ENCODE measurements at places on chromosomes 6 and 20. TPM values are rescaled to one million over a fixed set of nuclear protein-coding genes. Genes with fewer than 3 reads are reported as not detected.

Gene RBPJL
- not detected for total RNA-seq

Gene FAM110A
- 13.3 TPM for total RNA-seq

Gene DEFB128
- total RNA-seq = not detected

Gene HSPA12B
- total RNA-seq = not detected

Gene TREM1
- not detected for total RNA-seq

DNA sequence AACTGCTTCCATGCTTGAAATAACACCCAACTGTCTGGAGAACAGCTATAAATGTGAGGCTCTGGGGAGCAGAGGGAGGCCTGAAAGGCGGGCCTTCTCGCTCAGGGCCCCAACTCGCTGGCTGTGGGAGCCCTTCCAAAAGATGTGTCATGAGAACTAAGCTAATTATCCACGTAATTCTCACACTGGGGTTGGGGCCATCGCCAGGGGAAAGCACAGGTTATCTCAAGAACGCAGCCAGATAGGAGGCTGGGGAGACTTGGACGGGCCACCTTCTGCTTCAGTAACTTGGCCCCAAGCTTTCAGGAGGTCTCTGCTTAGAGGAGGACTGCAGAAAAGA lies 1.6 kb downstream of the PXDC1 start:
- no peak for DNase-seq
- peaks cover 60% of the 10 kb centered on the region for H3K27me3 ChIP-seq
- no peaks in the 10 kb centered on the region for H3K36me3 ChIP-seq

DNA sequence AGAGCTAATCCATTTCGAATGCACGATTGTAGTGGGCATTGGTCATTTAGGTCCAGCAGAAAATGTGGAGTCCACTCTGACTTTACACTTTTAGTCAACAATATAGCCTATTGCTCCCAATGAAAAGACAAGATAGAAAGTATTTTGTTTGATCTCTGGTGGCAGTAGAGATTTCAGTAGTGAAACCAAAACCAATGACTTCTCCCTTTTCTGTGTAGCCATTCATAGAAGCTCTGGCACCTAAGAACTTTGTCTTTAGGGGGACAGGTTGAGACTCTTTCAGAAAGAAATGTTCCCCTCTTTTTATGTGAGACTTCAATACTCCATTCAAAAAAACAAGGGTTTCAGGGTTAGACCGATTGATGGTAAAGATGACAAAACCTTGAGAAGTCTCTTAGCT lies 510.8 kb upstream of the POU3F2 start:
- no peak overlapping the region for H3K27ac ChIP-seq
- no peak overlapping the region for H3K4me3 ChIP-seq
- no peaks in the 10 kb centered on the region for H3K27me3 ChIP-seq

- no peak for DNase-seq
- no peak overlapping the region for H3K27ac ChIP-seq
- H3K27me3 ChIP-seq = peaks cover 3% of the 10 kb centered on the region
These were observed 47.8 kb downstream of the CDH22 start for GRCh38 chr20:46260480-46260879.

DNA sequence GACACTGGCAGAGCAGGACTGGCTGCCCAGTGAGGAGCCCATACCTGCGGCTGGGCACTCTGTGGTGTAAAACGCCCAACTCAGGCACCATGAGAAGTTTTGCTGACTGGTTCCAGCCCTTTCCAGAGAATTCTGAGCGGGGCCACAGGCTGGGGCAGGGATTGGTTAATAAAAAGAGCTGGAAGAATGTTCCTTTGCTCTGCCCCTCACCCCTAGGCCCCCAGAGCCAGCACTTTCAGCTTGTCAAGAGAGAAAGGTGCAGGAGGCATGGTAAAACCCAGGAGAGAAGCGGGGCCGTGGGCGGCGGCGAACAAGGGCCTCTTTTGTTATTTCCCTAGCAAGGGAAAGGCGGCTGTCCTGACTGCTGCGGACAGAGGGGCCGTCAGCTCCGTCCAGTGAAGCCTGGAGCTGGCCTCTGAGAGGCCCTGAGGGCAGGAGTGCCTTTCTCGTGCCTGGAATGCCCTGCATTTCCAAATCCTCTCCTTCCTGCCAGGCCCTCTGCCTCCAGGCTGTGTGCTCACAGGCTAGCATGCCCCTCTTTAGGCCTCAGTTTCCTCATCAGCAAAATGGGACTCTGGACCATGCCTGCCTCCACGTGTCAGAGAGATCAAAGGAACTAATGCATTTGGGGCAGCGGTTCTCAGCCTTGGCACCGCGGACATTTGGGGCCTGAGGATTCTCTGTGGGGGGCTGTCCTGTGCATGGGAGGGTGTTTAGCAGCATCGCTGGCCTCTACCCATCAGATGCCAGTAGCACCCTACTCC lies 12.9 kb downstream of the SLC13A3 start:
- no peak for DNase-seq
- no peaks in the 10 kb centered on the region for H3K36me3 ChIP-seq
- H3K27ac ChIP-seq = no peak overlapping the region
- H3K4me3 ChIP-seq = no peak overlapping the region

GRCh38 chr20:41865938-41866337 lies 247.8 kb upstream of the CHD6 start:
- H3K27me3 ChIP-seq = no peaks in the 10 kb centered on the region
- H3K4me1 ChIP-seq = no peaks in the 10 kb centered on the region
- H3K4me3 ChIP-seq = no peak overlapping the region
- no peak for DNase-seq
- no peaks in the 10 kb centered on the region for H3K36me3 ChIP-seq

DNA sequence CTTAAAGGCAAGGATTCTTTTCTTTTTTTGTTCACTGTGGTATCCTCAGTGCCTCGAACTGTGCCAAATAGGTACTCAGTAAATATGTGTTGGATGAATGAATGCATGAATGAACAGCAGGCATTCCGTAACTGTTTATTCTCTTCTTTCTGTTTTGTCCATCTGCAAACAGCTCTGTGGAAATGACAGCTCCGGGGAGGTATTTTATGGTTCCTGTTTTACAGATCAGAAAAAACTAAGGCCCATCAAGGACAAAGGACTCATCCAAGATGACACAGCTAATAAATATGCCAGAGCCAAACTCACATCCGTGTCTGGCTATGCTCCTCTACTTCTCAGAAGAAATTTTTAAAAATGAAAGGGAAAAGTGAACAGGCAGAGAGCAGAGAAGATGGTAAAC lies 21.0 kb downstream of the JPH2 start:
- H3K4me3 ChIP-seq = no peak overlapping the region
- no peak overlapping the region for H3K27ac ChIP-seq
- no peaks in the 10 kb centered on the region for H3K4me1 ChIP-seq
- H3K27me3 ChIP-seq = peaks cover 48% of the 10 kb centered on the region
- H3K36me3 ChIP-seq = no peaks in the 10 kb centered on the region

- no peaks in the 10 kb centered on the region for H3K36me3 ChIP-seq
- peaks cover 6% of the 10 kb centered on the region for H3K4me1 ChIP-seq
- DNase-seq = no peak
- H3K27ac ChIP-seq = no peak overlapping the region
- peaks cover 34% of the 10 kb centered on the region for H3K27me3 ChIP-seq
- H3K4me3 ChIP-seq = no peak overlapping the region
These were observed 46.9 kb upstream of the TRERF1 start for GRCh38 chr6:42498473-42499128.

- H3K4me1 ChIP-seq = no peaks in the 10 kb centered on the region
- H3K36me3 ChIP-seq = no peaks in the 10 kb centered on the region
- H3K4me3 ChIP-seq = no peak overlapping the region
- H3K27ac ChIP-seq = no peak overlapping the region
These were observed 64.0 kb downstream of the JAG1 start for GRCh38 chr20:10609770-10610169.

DNA sequence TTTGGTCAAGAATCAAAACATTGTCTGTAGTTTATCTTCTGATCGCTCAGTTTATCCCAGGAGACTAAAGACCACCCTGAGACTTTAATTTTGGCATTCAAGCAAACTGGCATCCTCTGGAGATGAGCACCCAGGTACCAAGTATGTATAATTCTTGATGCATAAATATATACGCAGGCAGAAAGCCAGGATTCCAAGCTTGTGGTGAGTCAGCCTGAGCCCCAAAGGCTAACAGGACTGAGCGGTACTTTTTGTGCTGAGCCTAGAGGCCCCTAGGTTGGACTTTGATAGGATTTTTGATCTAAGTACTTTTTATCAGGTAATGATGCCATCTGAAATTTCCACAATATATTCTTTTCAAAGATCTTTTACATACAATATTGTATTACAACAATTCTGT lies 301.3 kb downstream of the TFAP2B start:
- H3K36me3 ChIP-seq = no peaks in the 10 kb centered on the region
- no peaks in the 10 kb centered on the region for H3K4me1 ChIP-seq
- no peak overlapping the region for H3K27ac ChIP-seq
- H3K4me3 ChIP-seq = no peak overlapping the region

GRCh38 chr20:20808016-20808415 lies 95.6 kb upstream of the RALGAPA2 start:
- no peaks in the 10 kb centered on the region for H3K4me1 ChIP-seq
- peaks cover 9% of the 10 kb centered on the region for H3K27me3 ChIP-seq
- H3K27ac ChIP-seq = no peak overlapping the region
- H3K4me3 ChIP-seq = no peak overlapping the region
- no peak for DNase-seq
- no peaks in the 10 kb centered on the region for H3K36me3 ChIP-seq

DNA sequence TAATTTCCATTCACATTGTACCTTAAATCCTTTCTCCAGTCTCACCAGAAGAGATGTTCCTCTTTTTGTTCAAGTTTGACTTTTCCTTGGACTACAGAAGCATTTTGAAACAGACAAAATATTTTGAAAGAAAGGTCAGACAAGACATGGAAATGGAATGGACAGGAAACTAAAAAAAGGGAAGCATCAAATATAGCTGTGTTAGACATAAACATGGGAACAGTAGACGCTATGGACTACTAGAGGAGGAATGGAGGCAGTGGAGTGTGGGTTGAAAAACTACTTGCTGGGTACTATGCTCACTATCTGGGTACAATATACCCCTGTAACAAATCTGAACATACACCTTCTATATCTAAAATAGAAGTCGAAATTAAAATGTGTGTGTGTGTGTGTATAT lies 4.1 kb upstream of the FAM135A start:
- peaks cover 13% of the 10 kb centered on the region for H3K4me1 ChIP-seq
- H3K36me3 ChIP-seq = peaks cover 1% of the 10 kb centered on the region
- no peak for DNase-seq
- no peak overlapping the region for H3K27ac ChIP-seq

- H3K36me3 ChIP-seq = no peaks in the 10 kb centered on the region
- H3K27ac ChIP-seq = no peak overlapping the region
- DNase-seq = no peak
- no peaks in the 10 kb centered on the region for H3K27me3 ChIP-seq
These were observed 242.6 kb downstream of the SMOC2 start for GRCh38 chr6:168683621-168684020.

GRCh38 chr20:10611357-10611756 lies 62.4 kb downstream of the JAG1 start:
- no peaks in the 10 kb centered on the region for H3K4me1 ChIP-seq
- no peaks in the 10 kb centered on the region for H3K27me3 ChIP-seq
- no peak for DNase-seq
- no peak overlapping the region for H3K4me3 ChIP-seq
- H3K36me3 ChIP-seq = no peaks in the 10 kb centered on the region

GRCh38 chr6:111011360-111012142 lies 29.7 kb downstream of the RPF2 start:
- H3K27ac ChIP-seq = peak overlapping the region; percentile 7
- peak; percentile 72 for DNase-seq
- no peaks in the 10 kb centered on the region for H3K27me3 ChIP-seq
- H3K4me3 ChIP-seq = no peak overlapping the region
- peaks cover 4% of the 10 kb centered on the region for H3K4me1 ChIP-seq

GRCh38 chr6:16481697-16482399 lies 243.5 kb downstream of the GMPR start:
- peak overlapping the region; percentile 99 for H3K27ac ChIP-seq
- peak; percentile 92 for DNase-seq
- peak overlapping the region; percentile 54 for H3K4me3 ChIP-seq
- peaks cover 82% of the 10 kb centered on the region for H3K4me1 ChIP-seq
- no peaks in the 10 kb centered on the region for H3K27me3 ChIP-seq

- H3K36me3 ChIP-seq = no peaks in the 10 kb centered on the region
- no peak overlapping the region for H3K27ac ChIP-seq
- H3K27me3 ChIP-seq = no peaks in the 10 kb centered on the region
- no peaks in the 10 kb centered on the region for H3K4me1 ChIP-seq
These were observed 195.6 kb downstream of the SCP2D1 start for GRCh38 chr20:19009081-19009688.

DNA sequence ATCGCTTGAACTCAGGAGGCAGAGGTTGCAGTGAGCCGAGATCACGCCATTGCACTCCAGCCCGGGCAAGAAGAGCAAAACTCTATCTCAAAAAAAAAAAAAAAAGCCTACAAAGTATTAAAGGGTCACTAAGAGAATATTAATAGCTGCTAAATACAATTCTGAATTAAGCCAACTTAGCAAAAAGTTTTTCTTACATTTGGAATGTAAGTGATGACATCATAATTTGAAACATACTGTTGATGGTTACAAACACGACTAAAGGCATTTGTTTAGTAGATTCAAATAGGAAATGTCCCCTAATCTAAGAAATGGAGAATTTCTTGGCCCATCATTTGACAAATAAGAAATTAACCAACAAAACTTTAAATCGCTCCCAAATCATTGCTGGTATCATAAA lies 282.8 kb downstream of the RNGTT start:
- H3K27me3 ChIP-seq = no peaks in the 10 kb centered on the region
- H3K27ac ChIP-seq = no peak overlapping the region
- peaks cover 13% of the 10 kb centered on the region for H3K36me3 ChIP-seq
- no peak overlapping the region for H3K4me3 ChIP-seq
- H3K4me1 ChIP-seq = no peaks in the 10 kb centered on the region

DNA sequence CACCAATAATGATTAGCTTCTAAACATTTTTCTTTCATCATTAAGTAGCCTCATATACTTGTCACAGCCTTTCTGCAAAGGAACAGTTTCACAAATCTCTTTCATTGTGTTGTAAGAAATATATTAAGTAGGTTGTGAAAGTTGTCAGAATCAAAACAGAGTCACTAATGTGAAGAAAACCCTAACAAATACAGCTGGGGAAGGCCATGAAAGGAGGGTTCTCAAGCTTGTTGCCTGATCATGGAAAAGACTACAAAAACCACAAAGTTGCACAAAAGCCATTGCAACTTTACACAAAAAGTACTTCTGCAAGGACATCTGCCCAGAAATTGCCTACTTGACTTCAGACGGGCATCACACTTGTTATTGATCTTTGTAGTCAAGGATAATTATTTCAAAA lies 216.1 kb downstream of the ALDH8A1 start:
- no peak overlapping the region for H3K27ac ChIP-seq
- DNase-seq = no peak
- no peaks in the 10 kb centered on the region for H3K36me3 ChIP-seq
- no peak overlapping the region for H3K4me3 ChIP-seq
